Right ventricle myocardium inferior (tissue), 1 donor: ENCODE measurements at places on chromosomes 1 and 21. TPM values are rescaled to one million over a fixed set of nuclear protein-coding genes. Genes with fewer than 3 reads are reported as not detected.

GRCh38 chr1:156583821-156584622, 4.5 kb downstream of the TTC24 start:
- DNase-seq, result no peak

DNA sequence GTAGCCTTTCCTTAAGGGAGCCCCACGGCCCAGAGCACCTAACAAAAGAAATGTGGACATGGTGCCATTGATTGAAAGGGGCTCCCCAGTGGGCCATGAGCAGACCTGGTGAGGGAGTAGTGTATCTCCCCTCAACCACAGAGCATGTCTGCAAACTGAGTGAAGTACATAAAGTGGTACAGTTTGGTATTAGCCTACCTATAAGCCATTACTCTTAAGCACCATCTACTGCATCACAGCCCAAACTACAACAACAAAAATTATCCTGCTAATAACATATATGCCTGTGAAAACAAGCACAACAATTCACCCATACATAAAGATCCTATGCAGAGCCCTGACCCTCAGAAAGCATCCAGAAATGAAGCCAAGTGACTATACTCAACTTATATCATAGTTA, 407.8 kb downstream of the PTPRC start:
- DNase-seq, result no peak

DNA sequence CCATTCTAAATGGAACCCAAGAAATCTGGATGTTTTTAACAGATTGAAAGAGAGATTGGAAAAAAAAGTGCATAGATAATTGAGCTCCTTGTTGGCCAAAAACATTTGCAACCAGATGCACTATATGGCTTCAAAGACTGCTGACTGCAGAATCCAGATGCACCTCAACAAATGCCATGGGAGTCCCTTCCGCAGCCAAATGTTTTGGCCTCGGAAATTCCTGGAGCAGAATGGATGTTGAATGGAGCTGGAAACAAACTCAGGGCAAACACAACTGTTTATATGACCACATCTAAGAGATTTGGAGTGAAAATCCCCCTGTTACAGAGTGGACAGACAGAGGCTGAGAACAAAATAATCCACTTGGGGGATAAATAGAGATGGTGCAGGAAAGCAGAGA, 285.0 kb upstream of the NFIA start:
- no peak for DNase-seq

GRCh38 chr21:33300701-33301631, 23.8 kb upstream of the IFNAR1 start:
- no peak for DNase-seq

DNA sequence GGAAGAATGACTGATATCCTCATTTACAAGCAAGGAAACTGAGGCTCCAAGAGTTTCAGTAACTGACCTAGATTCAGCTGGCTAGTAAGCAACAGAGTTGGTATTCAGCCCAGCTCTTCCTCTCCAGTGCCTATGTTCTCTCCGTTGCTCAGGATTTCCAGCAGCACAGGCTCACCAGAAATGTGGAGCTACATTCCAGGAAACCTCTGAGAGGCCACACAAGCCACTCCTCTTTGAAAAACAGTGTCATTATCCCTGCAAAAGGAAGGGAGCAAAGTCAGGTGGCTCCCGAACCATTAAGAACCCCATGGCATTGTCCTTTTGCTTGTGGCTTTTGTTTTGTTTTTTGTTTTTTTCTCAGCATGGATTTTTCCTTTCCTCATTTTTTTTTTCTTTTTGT, 40.6 kb upstream of the DUSP10 start:
- no peak for DNase-seq

DNA sequence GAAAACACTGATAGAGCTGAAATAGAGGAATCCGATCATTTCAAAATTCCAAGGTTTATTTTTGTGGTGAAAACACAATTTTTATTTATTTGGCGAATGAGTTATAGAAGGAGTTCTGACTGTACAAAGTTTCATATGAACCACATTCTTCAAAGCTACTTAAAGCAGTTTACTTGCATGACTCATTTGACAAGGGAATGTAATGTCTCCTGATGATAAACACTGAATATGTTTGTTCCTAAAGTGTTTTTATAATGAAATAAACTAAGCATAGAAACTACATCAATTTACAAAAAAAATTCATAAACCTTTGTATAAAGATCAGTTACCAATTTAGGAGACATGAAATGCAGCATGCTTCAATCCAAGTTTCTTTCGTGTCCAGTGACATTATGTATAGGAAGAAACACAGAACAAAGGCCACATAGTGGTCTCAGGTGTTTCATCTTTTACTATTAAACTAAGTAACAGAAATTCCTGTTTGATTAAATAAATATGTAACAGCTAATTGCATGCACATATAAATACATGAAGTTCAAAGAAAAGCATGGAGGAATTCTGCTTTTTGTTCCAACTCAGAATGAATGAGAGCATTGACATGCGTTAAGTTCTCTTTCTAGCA, 2.5 kb downstream of the PRKACB start:
- no peak for DNase-seq

The GLIS1 gene
- not detected for total RNA-seq

The KMO gene
- 0.22 TPM for total RNA-seq

The AKR7A3 gene
- total RNA-seq, result not detected

The GOLPH3L gene
- total RNA-seq, result 16.5 TPM

The CKS1B gene
- 22.2 TPM for total RNA-seq
